Activated T-cell treated with anti-CD3 and anti-CD28 coated beads, Interleukin-2, amount 50 U/mL, for 72 hours (primary cell): ENCODE measurements at places on chromosomes 16 and 17.

- no peak for DNase-seq
Observed at GRCh38 chr16:22358000-22358399, 16.4 kb downstream of the CDR2 start.

- DNase-seq = no peak
Observed at GRCh38 chr17:29051731-29052130, 8.8 kb downstream of the PIPOX start.

DNA sequence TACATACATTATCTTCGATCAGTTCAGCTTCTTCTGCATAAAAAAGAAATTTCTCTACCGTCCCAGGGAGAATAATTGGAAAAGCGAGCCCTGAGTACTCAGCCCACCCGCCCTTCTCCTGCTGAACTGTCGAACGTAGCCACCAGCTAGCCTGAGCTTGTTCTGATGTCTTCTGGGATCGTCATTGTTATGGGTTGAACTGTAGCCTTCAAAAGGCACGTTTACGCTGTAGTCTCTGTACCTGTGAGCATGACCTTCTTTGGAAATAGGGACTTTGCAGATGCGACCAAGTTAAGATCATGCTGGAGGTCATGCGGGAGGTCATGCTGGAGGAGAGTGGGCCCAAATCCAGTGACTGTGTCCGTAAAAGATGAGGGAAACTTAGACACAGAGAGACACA, 86.2 kb downstream of the CMIP start:
- no peak for DNase-seq

DNA sequence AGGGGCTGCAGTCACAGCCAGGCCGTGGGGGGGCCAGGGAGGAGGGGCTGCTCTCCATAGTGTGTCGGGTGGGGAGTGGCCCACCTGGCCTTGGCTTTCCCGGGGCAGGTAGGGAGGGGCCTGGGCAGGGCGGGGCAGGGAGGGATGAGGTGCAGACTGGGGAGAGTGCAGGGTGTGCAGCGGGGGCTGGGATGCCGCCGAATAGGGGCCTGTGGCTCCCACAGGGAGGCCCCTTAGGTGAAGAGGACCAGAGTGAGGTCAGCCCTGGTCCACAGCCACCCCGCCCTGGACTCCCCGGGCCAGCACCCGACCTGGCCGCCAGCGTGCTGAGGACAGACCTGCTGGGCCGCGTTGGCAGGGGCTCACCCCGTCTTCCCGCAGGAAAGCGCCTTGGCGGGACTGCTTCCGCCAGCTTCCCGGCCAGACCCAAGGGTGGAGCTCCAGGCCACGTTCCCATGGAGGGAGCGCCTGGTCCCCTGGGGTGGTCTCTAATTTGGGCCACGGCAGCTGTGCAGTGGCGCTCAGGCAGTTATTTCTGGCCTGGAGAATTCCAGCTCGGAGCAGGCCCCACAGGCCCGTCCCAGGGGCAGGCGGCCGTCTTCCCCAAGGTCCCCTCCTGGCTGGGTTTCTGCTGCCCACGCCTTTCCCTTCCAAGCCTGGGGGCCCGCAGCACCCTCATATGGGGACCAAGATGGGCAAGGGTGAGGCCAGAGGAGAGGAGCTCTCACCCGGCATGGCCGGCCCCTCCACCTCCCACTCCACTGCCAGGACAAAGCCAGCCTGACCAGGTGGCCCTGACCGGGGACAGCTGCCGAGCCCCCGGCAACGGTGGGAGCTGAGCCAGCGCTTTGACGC, 27.9 kb downstream of the CACNA1H start:
- no peak for DNase-seq

- DNase-seq = no peak
Observed at GRCh38 chr17:6591599-6592158, 35.3 kb upstream of the PITPNM3 start.
